ENCODE measurements at places on chromosomes 5 and 9.
A peak's percentile ranks its signal among the peaks of the same experiment; 100 is the strongest.

DNA sequence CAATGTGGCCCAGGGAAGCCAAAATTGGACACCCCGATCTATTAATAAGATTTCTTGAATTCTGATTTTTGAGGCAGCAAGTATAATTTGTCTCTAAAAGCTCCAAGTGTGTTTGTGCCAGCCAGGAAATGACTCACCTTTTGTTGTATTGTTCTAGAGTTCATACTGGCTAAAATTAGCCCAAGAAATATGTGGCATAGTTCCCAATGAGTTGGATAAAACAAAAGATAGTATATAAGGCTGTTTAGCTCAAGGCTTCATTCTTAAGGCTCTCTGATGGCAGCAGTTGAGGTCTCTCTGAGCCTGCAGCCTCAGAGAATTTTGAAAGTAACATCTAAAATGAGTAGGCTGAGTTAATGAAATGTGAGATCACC, 21.6 kb downstream of the HMGXB3 start:
- H3K36me3 ChIP-seq = peaks cover 56% of the 10 kb centered on the region
- no peak overlapping the region for H3K4me3 ChIP-seq

- no peaks in the 10 kb centered on the region for H3K36me3 ChIP-seq
- H3K4me1 ChIP-seq = no peaks in the 10 kb centered on the region
- H3K27ac ChIP-seq = no peak overlapping the region
These were observed 375.0 kb upstream of the RGMB start for GRCh38 chr5:98398465-98398864.

- no peak overlapping the region for H3K27ac ChIP-seq
- H3K36me3 ChIP-seq = no peaks in the 10 kb centered on the region
- peaks cover 15% of the 10 kb centered on the region for H3K27me3 ChIP-seq
- DNase-seq = no peak
- H3K4me1 ChIP-seq = no peaks in the 10 kb centered on the region
- H3K4me3 ChIP-seq = no peak overlapping the region
These were observed 51.9 kb upstream of the ANKRD33B start for GRCh38 chr5:10511741-10512640.

- H3K27me3 ChIP-seq = no peaks in the 10 kb centered on the region
- H3K36me3 ChIP-seq = no peaks in the 10 kb centered on the region
- no peak overlapping the region for H3K27ac ChIP-seq
- no peak overlapping the region for H3K4me3 ChIP-seq
- no peaks in the 10 kb centered on the region for H3K4me1 ChIP-seq
These were observed 674.0 kb downstream of the DMRTA1 start for GRCh38 chr9:23120630-23121029.

DNA sequence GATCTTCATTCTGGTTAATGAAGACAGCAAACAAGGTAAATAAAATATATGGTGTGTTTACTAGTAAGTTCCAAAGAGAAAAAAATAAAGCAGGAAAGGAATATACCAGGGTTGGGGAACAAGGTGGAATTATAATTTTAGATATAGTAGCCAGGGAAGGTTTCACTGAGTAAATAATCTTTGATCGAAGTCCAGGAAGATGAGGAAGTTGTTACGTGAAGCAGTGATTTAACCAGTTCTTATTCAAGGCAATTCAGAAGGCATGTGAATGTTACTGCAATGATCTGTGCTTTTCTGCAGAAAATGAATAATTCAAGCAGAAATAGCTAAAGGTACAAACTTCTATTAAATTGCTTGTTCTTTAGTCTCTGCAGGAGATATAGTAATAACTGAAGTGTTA, 6.2 kb downstream of the SMIM32 start:
- no peaks in the 10 kb centered on the region for H3K4me1 ChIP-seq
- peaks cover 19% of the 10 kb centered on the region for H3K27me3 ChIP-seq
- DNase-seq = no peak
- no peak overlapping the region for H3K4me3 ChIP-seq
- H3K27ac ChIP-seq = no peak overlapping the region

GRCh38 chr9:107328510-107328909, 45.4 kb downstream of the RAD23B start:
- DNase-seq = no peak
- H3K4me3 ChIP-seq = no peak overlapping the region
- H3K36me3 ChIP-seq = peaks cover 78% of the 10 kb centered on the region
- H3K4me1 ChIP-seq = peaks cover 2% of the 10 kb centered on the region
- no peak overlapping the region for H3K27ac ChIP-seq

DNA sequence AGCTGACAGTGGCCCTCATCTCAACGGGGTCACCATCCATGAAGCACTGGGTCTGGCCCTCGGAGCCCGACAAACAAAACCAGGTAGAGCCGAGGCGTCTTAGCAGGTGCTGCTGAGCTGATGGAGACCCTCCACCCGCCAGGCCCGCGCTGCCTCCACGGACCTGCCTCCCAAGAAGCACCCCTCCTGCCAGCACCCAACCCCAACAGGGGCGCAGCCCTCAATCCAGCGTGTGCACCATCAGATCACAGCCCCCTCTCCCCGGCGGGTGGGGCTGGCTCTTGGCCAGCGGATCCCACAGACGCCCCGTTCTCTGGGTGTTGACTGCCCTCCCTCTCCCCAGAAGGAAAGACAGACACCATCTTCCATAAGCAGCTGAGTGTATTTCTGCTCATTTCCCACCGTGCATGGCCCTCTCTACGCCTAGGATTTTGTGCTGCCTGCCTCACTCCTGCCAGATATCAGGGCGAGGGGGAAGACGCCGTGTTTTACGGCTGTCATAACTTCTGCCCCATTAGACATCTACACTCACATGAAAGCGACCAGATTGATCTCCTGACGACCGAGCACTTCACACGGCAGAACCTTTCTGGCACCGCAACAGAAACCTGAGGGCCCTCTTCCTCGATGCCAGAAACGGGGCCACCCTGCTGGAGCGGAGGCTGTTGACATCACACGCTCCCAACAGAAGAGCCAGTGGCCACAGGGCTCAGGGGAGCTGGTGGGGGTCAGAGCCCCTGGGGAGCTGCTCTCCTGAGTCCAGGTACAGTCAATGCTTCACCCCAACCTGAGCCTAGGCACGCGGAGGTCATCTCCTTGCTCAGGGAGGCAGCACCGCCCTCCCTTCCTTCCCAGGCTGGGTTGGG, 12.4 kb downstream of the NACC2 start:
- peaks cover 2% of the 10 kb centered on the region for H3K27me3 ChIP-seq
- H3K36me3 ChIP-seq = no peaks in the 10 kb centered on the region
- no peak for DNase-seq
- no peak overlapping the region for H3K4me3 ChIP-seq
- H3K4me1 ChIP-seq = peaks cover 4% of the 10 kb centered on the region

DNA sequence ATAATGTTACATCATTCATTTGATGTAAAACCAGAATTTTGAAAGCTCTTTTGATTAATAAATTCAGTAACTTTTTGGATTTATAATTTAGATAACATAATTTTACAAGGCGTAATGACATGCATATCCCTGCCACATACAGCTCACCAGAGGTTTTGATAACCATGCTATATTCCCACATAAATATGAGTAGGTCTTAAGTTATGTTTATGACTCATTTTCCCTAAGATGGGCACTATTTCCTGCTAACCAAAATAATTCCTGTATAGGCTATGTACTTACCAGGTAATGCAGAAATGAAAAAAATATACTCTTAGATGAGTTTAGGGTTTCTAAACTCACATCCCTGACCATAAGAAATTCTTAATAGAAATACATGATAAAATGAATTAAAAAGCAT, 93.9 kb upstream of the EDIL3 start:
- no peaks in the 10 kb centered on the region for H3K36me3 ChIP-seq
- no peak overlapping the region for H3K27ac ChIP-seq
- H3K4me3 ChIP-seq = no peak overlapping the region
- no peaks in the 10 kb centered on the region for H3K27me3 ChIP-seq
- no peak for DNase-seq

- no peak for DNase-seq
- no peak overlapping the region for H3K4me3 ChIP-seq
- H3K27me3 ChIP-seq = no peaks in the 10 kb centered on the region
- no peaks in the 10 kb centered on the region for H3K4me1 ChIP-seq
- H3K27ac ChIP-seq = no peak overlapping the region
These were observed 121.7 kb downstream of the TUSC1 start for GRCh38 chr9:25556540-25556939.

DNA sequence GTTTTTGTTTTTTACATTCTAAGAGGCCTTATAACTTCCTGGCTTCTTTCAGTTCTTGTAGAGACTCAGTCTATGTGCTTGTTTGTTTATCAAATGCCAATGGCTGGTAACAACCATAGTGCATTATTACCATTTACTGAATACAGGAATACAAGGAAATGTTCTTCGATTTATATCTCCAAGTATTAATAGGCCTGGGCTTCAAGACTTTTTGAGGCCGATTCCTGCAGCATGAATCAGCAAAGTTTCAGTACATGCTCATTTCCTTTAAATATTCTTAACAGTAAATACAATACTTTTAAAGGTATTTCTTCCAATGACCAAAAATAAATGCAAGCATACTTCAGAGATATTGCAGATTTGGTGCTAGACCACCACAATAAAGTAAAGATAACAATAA, 535.3 kb downstream of the EFNA5 start:
- no peaks in the 10 kb centered on the region for H3K27me3 ChIP-seq
- H3K4me1 ChIP-seq = no peaks in the 10 kb centered on the region
- no peaks in the 10 kb centered on the region for H3K36me3 ChIP-seq
- H3K4me3 ChIP-seq = no peak overlapping the region
- DNase-seq = no peak

- peaks cover 4% of the 10 kb centered on the region for H3K27me3 ChIP-seq
- H3K36me3 ChIP-seq = peaks cover 3% of the 10 kb centered on the region
- no peak for DNase-seq
- no peak overlapping the region for H3K27ac ChIP-seq
- H3K4me1 ChIP-seq = peaks cover 44% of the 10 kb centered on the region
These were observed 47.5 kb downstream of the UBE2QL1 start for GRCh38 chr5:6496207-6496584.

DNA sequence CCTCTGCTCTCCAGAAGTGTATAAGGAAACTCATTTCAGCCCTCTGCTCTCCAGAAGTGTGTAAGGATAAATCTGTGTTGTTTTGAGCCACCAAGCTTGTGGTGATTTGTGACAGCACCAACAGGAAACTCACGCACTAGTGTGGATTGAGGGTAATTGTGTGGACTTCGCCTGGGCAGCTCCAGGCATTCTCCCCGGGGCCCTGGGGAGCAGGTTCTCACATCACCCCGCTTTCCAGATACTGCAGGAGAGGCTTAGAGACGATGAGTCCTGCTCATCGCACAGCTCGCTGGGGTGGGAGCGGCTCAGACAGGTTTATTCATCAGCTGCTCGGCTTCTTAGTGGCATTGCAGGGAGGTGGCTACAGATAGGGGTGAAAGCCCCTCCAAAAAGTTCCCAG, 38.4 kb upstream of the RNF130 start:
- no peaks in the 10 kb centered on the region for H3K27me3 ChIP-seq
- peak; percentile 14 for DNase-seq

- H3K27ac ChIP-seq = no peak overlapping the region
- H3K4me3 ChIP-seq = no peak overlapping the region
- H3K36me3 ChIP-seq = no peaks in the 10 kb centered on the region
- H3K4me1 ChIP-seq = no peaks in the 10 kb centered on the region
- H3K27me3 ChIP-seq = no peaks in the 10 kb centered on the region
These were observed 63.6 kb downstream of the ADAMTS2 start for GRCh38 chr5:179281694-179282093.

- H3K4me1 ChIP-seq = peaks cover 7% of the 10 kb centered on the region
- DNase-seq = no peak
- no peaks in the 10 kb centered on the region for H3K36me3 ChIP-seq
- H3K27ac ChIP-seq = no peak overlapping the region
- no peak overlapping the region for H3K4me3 ChIP-seq
- no peaks in the 10 kb centered on the region for H3K27me3 ChIP-seq
These were observed 98.4 kb downstream of the C9orf152 start for GRCh38 chr9:110109333-110110092.

DNA sequence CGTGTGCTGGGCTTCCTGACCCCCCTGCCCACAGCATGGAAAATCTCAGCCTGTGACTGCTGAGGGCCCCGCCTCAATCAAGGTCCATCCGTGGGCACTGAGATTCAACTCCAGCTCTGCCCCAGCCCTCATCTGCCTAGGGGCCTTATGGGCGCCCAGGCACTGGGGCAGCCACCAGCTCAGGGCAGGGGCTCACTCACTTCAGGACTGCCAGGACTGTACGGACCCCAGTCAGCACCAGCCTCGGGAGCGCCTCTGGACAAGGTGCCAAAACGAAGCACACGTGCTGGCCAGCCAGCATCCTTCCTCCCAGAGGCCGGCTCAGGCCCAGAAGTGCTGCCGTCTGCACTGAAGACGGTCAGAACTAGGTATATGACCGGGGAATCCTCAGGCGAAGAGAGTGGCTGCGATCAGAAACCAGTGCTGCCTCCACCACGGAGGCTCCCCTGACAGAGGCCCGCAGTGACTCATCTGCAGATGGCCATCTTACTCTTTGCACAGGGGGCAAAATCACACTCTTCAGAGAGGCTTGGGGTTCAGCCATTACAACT, 19.6 kb downstream of the CLPTM1L start:
- H3K27me3 ChIP-seq = no peaks in the 10 kb centered on the region
- H3K4me3 ChIP-seq = no peak overlapping the region
- H3K4me1 ChIP-seq = peaks cover 2% of the 10 kb centered on the region
- peak; percentile 9 for DNase-seq
- H3K36me3 ChIP-seq = peaks cover 40% of the 10 kb centered on the region

GRCh38 chr5:139394654-139395566, at the start of gene PROB1:
PROB1 (minus strand) TSS chr5:139395104; CDS start chr5:139395081, 23 bp downstream.
- peaks cover 30% of the 10 kb centered on the region for H3K27me3 ChIP-seq
- peaks cover 54% of the 10 kb centered on the region for H3K4me1 ChIP-seq
- DNase-seq = no peak
- H3K4me3 ChIP-seq = peak within 1 kb of the TSS; percentile 87
- peaks cover 4% of the 10 kb centered on the region for H3K36me3 ChIP-seq
- no peak within 1 kb of the TSS for H3K27ac ChIP-seq

GRCh38 chr5:157902449-157903116, 43.6 kb upstream of the CLINT1 start:
- no peaks in the 10 kb centered on the region for H3K4me1 ChIP-seq
- no peak for DNase-seq
- H3K36me3 ChIP-seq = no peaks in the 10 kb centered on the region
- H3K4me3 ChIP-seq = no peak overlapping the region
- peaks cover 8% of the 10 kb centered on the region for H3K27me3 ChIP-seq
- H3K27ac ChIP-seq = no peak overlapping the region

DNA sequence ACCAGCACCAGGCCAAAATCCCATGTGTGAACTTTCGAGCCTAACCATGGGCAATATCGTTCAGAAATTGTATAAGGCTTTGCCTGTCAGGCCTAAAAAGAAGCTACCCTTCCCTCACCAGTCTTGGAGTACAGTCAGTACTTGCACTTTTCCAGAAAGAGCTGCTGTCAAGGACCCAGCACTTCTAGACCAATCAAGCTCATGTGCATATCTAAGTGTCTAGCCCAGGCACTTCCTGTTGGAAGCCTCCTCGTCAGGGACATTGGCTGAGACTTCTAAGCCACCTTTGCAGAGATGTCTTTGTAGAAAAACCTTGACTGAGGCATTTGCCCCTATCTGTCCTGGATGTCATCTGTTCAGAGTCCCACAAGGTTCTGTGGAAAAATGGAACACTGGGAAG, 1930.5 kb downstream of the EFNA5 start:
- no peak for DNase-seq
- no peak overlapping the region for H3K27ac ChIP-seq
- H3K4me3 ChIP-seq = no peak overlapping the region
- no peaks in the 10 kb centered on the region for H3K4me1 ChIP-seq
- H3K36me3 ChIP-seq = no peaks in the 10 kb centered on the region
- no peaks in the 10 kb centered on the region for H3K27me3 ChIP-seq

Data from activated naive CD4-positive, alpha-beta T cell treated with anti-CD3 and anti-CD28 coated beads, Interleukin-2, amount 10 ng/mL, durations not matched to agents 7 days and 5 days (primary cell).